ENCODE measurements at places on chromosomes 12 and 14.
A peak's percentile ranks its signal among the peaks of the same experiment; 100 is the strongest.

- no peak for ATAC-seq
- no peaks in the 10 kb centered on the region for H3K27me3 ChIP-seq
- H3K27ac ChIP-seq, result no peak overlapping the region
- H3K4me1 ChIP-seq, result no peaks in the 10 kb centered on the region
Measured at GRCh38 chr12:43099691-43100163, 452.3 kb downstream of the ADAMTS20 start.

DNA sequence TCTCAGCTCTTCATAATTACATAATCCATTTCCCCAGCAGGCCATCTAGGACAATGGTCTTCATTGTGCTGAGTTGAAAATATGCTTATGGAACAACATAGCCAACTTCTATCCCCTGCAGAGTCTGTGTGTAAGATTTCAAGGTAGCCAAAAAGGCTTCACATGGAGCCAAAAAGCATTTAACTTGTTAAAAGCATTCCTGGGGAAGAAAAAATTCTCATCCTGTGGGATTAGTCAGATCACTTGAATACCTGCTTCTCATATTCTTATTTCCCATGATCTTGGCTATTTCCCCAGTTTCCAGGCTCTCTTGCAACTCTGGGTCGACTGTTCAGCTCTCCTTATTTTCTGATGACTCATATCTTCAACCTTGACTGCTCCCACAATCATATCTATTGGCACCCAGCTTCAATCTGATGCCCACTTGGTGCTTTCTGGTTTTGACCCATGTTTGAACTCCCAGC is 178.9 kb downstream of the KLHL28 start:
- no peak overlapping the region for H3K4me3 ChIP-seq
- no peak overlapping the region for H3K27ac ChIP-seq
- H3K36me3 ChIP-seq, result no peaks in the 10 kb centered on the region
- H3K27me3 ChIP-seq, result no peaks in the 10 kb centered on the region

GRCh38 chr12:71726548-71726947 is 28.1 kb upstream of the RAB21 start:
- H3K27ac ChIP-seq, result no peak overlapping the region
- H3K36me3 ChIP-seq, result peaks cover 5% of the 10 kb centered on the region
- ATAC-seq, result no peak
- H3K27me3 ChIP-seq, result no peaks in the 10 kb centered on the region
- no peaks in the 10 kb centered on the region for H3K4me1 ChIP-seq

- no peaks in the 10 kb centered on the region for H3K4me1 ChIP-seq
Measured at GRCh38 chr14:85514487-85514886, 15.5 kb upstream of the FLRT2 start.

GRCh38 chr14:80901260-80901659 is 40.3 kb downstream of the CEP128 start:
- H3K4me1 ChIP-seq, result no peaks in the 10 kb centered on the region
- no peak for ATAC-seq
- no peak overlapping the region for H3K27ac ChIP-seq
- no peak overlapping the region for H3K4me3 ChIP-seq

DNA sequence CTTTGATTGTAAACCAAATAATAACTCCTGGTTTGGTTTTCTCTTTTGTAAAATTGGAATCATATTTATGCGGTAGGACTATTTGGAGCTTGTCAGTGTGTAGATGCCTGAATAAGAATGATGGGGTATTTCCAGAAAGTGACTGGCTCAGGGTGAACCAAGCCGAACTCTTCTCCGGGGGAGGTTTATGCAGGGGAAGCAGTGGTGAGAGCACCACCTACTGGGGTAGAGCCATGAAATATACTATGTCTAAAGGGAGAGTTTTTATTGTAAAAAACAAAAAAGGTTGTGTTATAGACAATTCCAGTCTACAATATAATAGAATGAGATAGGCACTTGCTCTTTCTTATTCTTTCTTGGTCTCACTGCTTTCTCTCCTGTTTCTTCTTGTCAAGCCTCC is 222.9 kb upstream of the SLC16A7 start:
- H3K27me3 ChIP-seq, result no peaks in the 10 kb centered on the region
- H3K4me1 ChIP-seq, result no peaks in the 10 kb centered on the region
- H3K27ac ChIP-seq, result no peak overlapping the region
- ATAC-seq, result peak; percentile 59
- no peak overlapping the region for H3K4me3 ChIP-seq

- no peak for ATAC-seq
- no peaks in the 10 kb centered on the region for H3K36me3 ChIP-seq
Measured at GRCh38 chr12:129552996-129553750, 350.7 kb downstream of the TMEM132D start.

GRCh38 chr14:77892381-77892871 is 92.5 kb downstream of the ADCK1 start:
- no peaks in the 10 kb centered on the region for H3K4me1 ChIP-seq
- H3K4me3 ChIP-seq, result no peak overlapping the region
- H3K27ac ChIP-seq, result no peak overlapping the region
- peaks cover 62% of the 10 kb centered on the region for H3K36me3 ChIP-seq
- no peaks in the 10 kb centered on the region for H3K27me3 ChIP-seq

DNA sequence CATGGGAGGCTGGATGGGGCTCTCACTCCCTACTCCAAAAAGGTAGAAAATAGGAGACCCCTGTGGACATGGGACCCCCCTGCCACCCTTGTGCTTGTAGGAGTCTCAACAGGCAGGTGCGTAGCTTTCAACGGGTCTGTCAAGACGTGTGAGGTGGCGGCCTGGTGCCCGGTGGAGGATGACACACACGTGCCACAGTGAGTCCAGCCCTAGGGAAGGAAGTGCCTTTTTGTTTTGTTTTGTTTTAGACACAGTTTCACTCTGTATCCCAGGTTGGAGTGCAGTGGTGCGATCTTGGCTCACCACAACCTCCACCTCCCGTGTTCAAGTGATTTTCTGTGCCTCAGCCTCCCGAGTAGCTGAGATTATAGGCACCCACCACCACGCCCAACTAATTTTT is 12.9 kb downstream of the P2RX4 start:
- H3K4me3 ChIP-seq, result no peak overlapping the region
- peaks cover 29% of the 10 kb centered on the region for H3K36me3 ChIP-seq
- H3K4me1 ChIP-seq, result peaks cover 46% of the 10 kb centered on the region
- ATAC-seq, result peak; percentile 71
- no peaks in the 10 kb centered on the region for H3K27me3 ChIP-seq

DNA sequence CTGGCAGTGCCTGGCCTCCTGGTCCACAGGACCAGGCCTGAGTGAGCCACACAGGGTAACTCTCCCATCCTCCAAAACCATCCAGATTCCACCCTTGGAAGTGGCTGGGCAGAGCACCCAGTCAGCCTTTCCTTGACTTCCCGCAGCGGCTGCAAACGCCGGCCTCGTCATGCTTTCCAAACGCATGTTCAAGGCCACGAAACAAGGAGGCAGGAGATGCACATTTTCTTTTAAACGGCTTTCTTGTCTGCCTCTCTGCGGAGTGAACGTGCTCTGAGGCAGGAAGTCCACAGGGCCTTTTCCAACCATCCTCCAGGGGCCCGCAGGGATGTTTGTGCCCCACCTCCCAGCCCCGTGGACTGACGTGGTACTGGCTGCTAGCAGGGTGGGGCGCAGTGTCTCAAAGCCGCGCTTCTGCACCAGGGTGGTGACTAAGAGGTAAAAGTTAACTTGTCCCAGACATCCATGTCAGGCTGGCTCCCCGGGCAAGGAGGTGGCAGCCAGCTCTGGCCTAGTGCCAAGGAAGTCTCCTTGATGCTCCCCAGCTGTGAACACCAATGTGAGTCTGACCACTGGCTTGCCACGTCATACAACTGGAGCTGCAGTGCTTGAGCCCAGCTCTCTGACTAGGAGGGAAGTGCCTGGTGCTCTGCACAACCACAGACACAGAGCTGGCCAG is 45.0 kb downstream of the KCNA5 start:
- H3K36me3 ChIP-seq, result no peaks in the 10 kb centered on the region
- no peak overlapping the region for H3K27ac ChIP-seq
- H3K27me3 ChIP-seq, result peaks cover 20% of the 10 kb centered on the region
- no peak overlapping the region for H3K4me3 ChIP-seq
- H3K4me1 ChIP-seq, result no peaks in the 10 kb centered on the region

DNA sequence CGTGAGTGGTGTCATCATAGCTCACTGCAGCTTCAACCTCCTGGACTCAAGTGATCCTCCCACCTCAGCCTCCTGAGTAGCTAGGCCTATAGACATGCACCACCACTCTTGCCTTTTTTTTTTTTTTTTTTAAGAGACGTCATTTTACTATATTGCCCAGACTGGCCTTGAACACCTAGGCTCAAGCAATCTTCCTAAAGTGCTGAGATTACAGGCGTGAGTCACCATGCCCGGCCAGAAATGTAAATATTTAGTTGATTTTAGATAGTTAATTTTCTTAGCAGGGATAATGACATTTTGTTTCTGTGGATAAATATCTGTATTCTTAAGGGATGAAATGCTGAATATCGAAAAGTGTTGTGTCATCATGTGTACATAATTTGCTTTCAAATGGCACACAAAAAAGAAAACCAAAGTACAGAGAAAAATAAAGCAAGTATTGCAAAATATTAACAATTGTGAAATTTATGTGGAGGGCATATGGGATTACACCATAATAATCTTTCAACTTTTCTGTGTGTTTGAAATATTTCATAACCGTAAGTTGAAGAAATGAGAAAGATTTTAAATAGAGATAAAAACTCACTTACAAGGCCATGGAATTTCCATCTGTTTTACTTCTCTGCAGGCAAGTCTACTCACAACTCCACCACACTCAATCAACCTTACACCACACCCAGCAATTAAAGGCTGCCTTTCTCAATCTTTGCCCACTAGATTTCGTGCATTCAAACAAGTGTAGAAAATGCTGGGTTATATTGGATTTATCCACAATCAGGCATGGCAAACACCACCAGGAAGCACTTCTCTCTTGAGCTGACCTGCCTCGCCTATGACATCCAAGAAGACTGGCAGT is 93.7 kb downstream of the SPTSSA start:
- peaks cover 11% of the 10 kb centered on the region for H3K27me3 ChIP-seq
- ATAC-seq, result no peak
- H3K4me1 ChIP-seq, result no peaks in the 10 kb centered on the region
- H3K36me3 ChIP-seq, result no peaks in the 10 kb centered on the region

DNA sequence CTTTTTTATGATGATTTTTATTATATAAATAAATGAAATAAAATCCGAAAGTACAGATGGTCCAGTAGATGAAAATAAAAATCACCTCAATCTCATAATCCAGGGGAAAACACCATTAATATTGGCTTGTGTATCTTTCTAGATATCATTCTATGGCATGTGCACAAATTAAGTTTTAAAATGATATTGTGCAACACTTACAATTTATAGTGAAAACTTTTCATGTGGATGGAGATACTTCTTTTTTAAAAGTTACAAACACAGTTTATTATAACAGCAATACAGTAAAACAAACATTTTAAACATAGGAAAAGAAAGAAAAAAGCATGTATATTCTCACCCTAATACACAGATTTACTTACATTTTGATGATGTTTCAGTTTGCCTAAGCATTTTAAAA is 98.9 kb upstream of the RMST start:
- H3K4me1 ChIP-seq, result no peaks in the 10 kb centered on the region
- no peak for ATAC-seq
- H3K27ac ChIP-seq, result no peak overlapping the region
- peaks cover 20% of the 10 kb centered on the region for H3K27me3 ChIP-seq
- H3K4me3 ChIP-seq, result no peak overlapping the region

GRCh38 chr14:34465069-34465859 is 3.2 kb upstream of the SPTSSA start:
- H3K27ac ChIP-seq, result no peak overlapping the region
- no peaks in the 10 kb centered on the region for H3K36me3 ChIP-seq
- no peak overlapping the region for H3K4me3 ChIP-seq

DNA sequence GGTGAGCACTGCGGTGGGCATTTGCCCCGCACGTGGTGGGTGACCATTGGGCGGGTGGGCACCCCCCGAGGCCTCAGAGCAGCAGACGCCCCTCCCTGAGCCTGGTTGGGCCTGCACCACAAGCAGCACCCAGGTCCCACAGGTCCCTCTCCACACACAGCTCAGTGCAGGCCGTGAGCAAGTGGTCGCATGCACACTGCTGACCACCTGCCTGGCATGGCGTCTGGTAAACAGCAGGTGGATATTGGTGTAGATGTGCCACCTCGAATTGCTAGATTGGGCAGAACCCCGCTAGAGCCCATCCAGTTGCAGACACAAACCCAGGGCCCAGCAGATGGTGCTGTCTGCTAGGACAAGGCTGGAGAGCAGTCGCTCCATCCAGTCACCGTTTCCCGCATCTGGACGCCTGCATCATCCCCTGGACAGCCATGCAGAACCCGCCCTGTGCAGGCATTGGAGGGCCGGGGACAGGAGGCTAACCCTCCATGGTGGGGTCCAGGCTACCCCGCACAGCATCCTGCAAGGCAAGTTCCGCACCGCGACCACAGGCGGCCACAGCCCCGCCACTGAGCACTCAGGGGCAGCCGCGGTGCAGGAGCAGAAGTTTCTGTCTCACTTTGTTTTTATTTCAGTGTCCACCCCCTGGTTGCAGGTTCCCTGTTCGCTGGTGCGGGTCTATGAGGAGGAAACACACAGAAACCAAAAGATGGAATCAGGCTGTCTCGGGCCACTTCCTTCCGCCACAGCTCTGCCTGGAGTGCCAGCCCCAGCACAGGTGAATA is 45.6 kb upstream of the RIMBP2 start:
- H3K27ac ChIP-seq, result no peak overlapping the region
- H3K27me3 ChIP-seq, result no peaks in the 10 kb centered on the region
- peak overlapping the region; percentile 8 for H3K4me3 ChIP-seq
- peaks cover 5% of the 10 kb centered on the region for H3K4me1 ChIP-seq

DNA sequence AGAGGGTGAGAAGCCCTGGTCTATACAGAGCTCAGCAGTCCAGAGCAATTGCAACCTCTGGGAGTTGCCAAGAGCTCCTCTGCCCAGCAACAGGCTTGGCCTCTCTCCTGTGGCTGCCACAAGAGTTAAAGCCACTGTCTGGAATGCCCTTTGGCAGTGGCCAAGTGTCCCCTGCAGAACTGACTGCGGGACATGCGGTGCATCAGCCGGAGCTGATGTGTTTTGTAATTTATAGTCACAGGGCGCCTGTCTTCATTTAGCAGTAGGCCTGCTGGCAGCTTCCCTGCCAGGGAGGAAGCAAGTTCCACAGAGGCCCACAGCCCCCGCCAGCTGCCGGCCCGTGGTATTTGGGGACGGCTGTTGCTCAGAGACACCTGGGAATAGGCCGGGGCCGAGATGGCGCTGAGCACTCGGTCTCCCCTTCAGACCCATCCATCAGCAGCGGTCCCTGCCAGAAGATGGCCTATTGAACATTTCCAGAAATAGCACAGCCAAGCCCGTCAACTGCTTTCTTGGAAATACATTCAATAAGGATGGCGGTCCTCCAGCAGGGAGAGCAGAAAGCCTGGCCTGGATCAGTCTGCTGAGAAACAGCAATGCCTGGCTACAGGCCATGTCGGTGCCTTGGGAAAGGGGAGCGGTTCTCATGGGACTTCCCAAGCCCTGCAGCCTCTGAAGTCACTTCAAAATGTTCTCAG is 217.4 kb downstream of the CRADD start:
- ATAC-seq, result no peak
- no peak overlapping the region for H3K4me3 ChIP-seq
- no peaks in the 10 kb centered on the region for H3K36me3 ChIP-seq
- peaks cover 21% of the 10 kb centered on the region for H3K27me3 ChIP-seq
- H3K27ac ChIP-seq, result no peak overlapping the region

- H3K4me1 ChIP-seq, result no peaks in the 10 kb centered on the region
- no peak overlapping the region for H3K27ac ChIP-seq
- no peak overlapping the region for H3K4me3 ChIP-seq
- peak; percentile 56 for ATAC-seq
Measured at GRCh38 chr14:106883218-106883692, 1356.9 kb downstream of the TMEM121 start.
